ENCODE measurements at places on chromosomes 7 and 10.

GRCh38 chr7:32616625-32617024 is 121.3 kb downstream of the AVL9 start:
- DNase-seq: no peak

DNA sequence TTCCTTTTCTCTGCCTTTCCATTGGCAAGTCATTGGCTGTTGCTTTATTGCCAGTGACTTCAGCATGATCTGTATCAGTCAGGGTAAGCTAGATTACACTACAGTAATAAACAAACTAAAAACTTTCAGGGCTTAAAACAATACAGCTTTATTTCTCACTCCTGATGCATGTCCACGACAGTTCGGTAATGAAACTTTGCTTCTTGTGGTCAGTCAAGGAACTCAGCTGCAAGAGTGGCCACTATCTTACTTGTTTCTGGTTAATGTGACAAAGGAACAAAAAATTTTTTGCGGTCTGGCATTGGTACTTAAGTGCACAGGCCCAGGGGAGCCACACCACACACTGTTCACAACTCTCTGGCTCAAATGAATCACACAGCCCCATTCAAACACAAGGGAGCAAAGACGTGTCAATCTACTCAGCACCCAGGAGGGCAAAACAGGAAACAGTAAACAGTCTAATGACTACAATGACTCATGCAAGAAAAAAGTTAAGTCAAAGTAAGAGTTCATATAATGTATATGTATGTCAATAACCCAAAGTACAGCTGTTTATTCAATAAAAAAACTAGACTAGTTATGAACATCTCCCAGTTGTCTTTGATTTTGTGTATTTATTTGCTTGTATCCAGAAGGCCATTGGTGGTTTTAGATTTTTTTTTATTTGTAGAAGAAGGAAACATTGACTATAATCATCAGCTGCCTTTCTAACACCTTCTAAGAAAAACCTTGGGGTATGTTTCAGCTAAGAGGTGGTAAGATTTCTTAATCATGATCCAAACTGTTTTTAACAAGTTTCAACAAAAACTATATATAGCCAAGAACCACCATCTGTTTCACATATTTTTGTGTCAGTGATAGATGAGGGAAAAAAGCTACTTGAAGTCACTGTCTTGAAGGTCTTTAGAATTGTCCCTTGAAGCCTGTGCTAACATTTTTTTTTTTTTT is 134.4 kb upstream of the FAM3C start:
- DNase-seq: no peak

DNA sequence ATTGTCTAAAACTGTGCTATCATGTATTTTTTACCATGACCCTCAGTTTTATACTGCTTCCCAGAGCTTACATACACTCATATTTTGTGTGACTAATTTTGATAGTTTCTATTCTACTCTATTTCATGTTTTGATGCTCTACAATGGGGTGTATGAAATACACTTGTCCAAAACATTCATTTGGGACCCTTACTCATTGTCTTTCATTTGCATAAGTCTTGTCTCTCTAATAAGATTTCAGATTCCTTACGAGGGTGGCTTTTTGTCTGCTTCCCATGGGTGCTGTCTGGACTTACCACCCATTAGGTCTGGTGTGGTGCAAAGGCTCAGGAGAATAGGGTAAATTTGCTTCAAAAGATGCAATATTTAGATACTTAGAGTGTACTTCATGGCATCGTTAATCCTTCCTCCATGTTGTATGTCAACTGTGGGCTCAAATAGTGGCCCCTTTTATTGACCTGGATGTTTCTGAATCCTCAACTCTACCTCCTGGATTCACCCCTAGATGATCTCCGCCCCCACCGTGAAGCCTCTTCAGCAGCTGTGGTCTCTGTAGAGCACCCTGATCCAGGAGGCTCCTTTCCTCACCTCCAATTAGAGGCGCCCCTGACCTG is 3.6 kb upstream of the GIMAP5 start:
- no peak for DNase-seq

DNA sequence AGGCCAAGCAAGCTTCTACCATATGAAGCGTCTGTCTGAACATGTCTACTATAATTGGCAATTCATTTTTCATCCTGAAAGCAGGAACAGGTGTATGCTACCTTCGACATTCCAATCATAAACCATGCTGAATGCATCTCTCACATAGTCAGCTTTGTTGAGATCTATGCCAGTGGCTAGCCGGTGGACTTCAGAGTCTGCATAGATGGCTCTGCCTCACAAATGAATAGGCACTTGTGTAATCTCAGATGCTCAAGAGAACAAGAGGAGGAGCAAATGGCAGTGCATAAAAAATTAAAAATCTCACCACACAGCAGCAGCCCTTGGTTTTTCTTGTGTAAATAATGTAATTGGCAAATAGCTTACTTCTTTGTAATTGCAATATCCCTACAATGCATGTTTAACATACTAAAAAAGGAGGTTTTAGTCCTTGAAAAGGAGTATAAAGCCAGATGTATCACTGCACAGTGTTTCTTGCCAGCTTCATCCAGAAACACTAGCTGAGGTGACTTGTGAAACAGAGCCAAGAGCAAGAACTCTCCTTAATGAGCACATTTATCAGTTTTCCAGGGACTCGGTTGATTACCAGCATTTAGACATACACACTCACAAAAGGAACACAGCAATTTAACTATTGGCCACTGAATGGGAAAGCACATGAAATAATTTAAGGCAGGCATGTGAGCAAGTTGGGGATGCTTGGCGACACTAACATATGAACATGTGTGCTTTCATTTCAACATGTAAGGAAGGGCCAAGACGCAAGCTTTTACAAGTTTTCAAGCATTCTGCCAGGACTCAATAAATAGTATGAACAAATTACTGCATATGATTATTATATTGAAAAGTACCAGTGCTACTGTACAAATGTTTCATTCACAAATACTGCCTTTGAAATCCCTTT is 249.9 kb upstream of the PLXNA4 start:
- DNase-seq: no peak

- no peak for DNase-seq
Observed at GRCh38 chr7:46572691-46573090, 651.6 kb upstream of the IGFBP3 start.

DNA sequence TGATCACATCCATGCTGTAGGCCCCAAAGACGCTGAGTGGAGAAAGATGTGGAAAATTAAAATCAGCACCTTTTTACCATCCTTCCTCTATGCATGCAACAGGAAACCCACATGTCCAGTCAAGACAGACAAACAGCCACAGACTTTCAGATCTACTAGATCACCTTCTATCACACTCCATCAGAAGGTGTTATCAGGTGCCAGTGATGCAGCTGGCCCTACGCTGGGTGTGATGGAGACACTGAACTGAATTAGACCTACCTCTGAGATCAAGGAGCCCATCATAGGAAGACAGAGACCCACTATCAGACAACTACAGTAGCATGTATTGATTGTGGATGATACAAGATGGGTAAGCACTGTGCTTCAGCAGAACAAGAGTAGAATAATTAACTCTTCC is 15.5 kb downstream of the CYP3A4 start:
- no peak for DNase-seq

DNA sequence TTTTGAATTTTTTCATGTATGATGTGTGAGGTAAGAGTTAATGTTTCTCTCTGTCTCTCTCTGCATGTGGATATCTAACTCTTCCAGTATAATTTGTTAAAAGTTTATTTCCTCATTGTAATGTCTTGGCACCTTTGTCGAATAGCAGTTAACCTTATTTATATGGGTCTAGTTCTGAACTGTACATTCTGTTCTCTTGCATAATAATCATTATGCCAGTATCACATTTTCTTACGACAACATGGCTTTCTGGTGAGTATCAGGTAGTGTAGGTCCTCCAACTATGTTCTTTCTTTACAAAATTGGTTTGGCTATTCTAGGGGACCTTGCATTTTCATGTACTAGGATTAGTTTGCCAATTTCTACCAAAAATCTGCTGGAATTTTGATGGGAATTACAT is 337.0 kb upstream of the FZD8 start:
- DNase-seq: no peak

- no peak for DNase-seq
Observed at GRCh38 chr10:4059471-4060138, 274.6 kb upstream of the KLF6 start.

DNA sequence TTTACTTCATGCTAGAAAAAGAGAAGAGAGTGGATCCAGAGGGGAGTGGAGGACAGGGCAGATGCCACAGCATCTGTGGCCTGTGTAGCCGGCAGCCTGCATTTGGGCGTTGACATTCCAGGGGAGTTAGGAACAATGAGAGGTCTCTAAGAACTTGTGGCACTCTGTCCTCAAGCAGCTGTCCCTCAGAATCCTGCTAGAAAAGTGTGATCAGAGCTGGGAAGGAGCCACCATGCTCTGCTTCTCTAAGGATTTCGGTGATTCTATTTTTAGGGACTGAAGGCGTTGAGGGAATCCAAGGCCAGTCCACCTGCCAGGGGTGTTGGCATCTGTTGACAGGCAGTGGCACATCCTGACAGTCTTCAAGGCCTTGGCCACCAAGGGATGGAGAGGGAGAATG is 7.6 kb downstream of the LRIT2 start:
- no peak for DNase-seq

- DNase-seq: no peak
Observed at GRCh38 chr10:130404476-130405055, 268.4 kb downstream of the GLRX3 start.

DNA sequence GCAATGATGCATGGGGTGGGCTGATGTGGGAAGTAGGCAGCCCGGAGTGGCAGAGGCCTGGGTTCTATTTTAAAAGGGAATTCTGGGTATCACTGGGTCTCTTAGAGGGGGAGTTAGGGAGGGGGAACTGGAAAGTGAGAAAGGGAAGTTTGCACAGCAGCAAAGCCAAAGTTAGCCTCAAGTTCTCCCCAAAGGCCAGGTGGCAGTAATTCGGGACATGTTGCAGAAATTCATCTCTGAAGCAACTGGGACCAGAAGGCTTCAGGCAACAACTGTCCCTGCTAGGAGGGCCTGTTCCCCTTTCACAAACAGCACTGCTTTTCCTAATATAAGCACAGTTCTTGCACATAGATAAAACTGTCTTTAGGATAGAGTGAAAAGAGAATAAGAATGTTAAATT is 67.4 kb downstream of the NOD1 start:
- no peak for DNase-seq

- DNase-seq: no peak
Observed at GRCh38 chr10:43904301-43904700, 255.6 kb upstream of the ZNF32 start.

DNA sequence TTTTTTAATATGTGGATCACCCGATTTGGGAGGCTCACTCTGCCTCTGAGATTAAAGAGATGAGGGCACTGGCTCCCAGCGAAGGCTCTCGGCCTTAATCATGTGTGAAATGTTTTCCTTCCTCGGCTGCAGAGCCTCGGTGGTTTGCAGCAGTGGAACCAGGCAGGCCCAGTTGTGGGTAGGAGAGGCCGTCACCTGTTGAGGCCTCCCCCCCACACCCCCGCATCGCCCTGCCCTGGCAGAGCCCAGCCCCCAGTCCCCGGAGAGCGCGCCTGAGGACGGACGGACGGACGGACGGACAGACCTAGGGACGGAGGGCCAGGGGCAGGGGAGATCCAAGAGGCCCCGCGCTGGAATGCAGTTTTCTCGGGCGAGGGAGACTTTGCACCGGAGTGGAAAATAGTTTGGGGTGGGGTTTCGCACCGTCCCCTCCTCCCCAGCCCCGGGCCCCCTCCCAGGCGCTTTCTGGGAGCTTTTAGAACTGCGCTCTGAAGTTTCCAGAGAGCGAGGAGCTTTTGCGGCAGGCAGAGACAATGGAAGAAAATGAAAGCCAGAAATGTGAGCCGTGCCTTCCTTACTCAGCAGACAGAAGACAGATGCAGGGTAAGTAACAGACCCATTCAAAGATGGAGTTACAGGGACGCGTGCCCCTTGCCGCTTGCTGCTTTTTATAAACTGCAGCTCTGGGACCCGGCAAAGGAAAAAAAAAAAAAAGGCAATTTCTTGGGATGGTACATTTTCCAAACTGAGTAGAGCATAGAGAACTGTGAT is at the start of gene KIAA1217:
Gene KIAA1217 (plus strand): TSS at position 478 of the 771 bp plus-strand sequence. CDS start 56 bp downstream, at position 534.
- no peak for DNase-seq

GRCh38 chr7:114854369-114854768 is 67.5 kb upstream of the MDFIC start:
- DNase-seq: no peak

GRCh38 chr7:124724079-124724478 is 41.5 kb downstream of the GPR37 start:
- no peak for DNase-seq

DNA sequence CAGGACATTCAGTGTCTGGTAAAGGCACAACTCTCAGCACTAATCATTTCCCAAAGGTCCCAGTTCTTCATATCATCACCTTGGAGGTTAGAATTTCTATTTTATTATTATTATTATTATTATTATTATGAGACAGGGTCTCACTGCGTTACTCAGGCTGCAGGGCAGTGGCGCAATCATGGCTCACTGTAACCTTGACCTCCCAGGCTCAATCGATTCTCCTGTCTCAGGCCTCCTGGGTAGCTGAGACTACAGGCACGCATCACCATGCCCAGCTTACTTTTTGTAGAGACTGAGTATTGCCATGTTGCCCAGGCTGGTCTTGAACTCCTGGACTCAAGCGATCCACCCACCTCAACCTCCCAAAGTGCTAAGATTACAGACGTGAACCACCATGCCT is 91.8 kb upstream of the DOCK1 start:
- DNase-seq: no peak

GRCh38 chr7:23472556-23472955 is 2.3 kb upstream of the IGF2BP3 start:
- no peak for DNase-seq

GRCh38 chr10:114009281-114009996 is 34.2 kb upstream of the ADRB1 start:
- DNase-seq: no peak

DNA sequence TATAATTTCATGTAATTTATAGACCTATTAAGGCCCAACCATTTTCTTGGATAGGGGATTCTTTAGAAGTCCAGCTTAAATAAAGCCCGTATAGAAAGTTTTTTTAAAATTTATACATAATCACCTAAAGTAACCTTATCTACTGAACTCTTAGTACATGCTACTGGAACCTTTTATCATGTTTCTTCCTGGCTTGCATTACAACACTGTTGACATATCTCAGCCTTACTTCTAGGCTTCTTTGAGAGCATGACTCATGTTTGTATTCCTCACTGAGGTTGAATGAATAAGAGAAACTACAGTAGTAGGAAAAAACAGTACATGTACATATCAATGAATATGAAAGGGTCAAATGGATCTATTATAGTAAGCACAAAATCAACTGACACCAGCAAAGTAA is 8.2 kb upstream of the MAGI2 start:
- DNase-seq: no peak
